ENCODE measurements at places on chromosomes 3 and 15.

DNA sequence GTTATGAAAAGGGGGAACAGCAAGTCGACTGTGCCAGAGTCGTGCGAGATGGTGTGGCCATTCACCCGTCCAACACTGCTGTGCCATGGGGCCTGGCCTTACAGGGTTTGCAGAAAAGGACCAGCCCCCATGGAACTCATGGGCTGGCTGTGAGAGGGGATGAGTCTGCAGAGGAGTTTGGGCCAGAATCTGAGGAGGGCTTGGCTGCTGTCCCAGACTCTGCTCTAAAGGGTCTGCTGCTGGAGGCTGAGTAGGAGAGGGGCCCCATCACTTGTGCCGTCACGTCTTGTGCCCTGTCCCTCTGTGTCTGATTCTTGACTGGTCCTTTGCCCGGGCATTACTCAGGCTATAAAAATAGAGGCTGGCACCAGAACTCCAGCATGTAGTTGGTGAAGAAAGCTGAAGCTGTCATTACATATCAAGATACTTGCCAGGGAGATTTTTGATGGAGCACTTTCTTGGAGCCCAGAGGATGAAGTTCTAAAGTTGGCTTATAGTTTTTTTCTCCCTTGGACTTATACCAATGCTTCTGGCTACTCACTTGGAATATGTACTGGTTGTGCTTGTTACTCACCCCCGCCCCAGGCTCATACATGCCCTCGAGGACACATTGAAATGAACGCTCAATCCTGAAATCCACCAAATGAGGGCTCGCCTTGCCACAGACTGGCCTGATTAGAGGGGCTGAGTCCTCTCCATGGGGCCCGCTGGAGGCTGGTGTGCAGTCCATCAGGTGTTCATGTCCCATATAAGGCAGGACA, 10.2 kb downstream of the PXYLP1 start:
- no peak for DNase-seq

DNA sequence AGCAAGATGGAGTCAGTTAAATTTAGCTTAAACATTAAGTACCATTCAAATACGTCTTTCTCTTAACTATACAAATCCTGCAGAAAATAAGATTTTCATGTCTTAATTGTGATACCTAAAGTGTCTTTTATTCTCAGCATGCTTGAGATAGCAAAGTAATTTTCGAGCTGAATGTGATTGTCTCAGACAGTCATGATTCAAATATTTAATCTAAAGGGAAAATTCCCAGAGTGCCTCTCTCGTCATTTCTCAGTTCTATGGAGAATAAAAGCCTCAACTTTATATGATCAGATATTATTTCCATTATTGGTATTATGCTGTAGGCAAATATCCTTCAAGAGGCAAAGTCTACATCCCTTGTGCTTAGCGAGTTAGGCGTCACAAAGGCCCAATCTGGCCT, 589.9 kb downstream of the TAFA4 start:
- no peak for DNase-seq

GRCh38 chr3:58835086-58835485, 168.5 kb upstream of the FAM3D start:
- DNase-seq, result no peak

DNA sequence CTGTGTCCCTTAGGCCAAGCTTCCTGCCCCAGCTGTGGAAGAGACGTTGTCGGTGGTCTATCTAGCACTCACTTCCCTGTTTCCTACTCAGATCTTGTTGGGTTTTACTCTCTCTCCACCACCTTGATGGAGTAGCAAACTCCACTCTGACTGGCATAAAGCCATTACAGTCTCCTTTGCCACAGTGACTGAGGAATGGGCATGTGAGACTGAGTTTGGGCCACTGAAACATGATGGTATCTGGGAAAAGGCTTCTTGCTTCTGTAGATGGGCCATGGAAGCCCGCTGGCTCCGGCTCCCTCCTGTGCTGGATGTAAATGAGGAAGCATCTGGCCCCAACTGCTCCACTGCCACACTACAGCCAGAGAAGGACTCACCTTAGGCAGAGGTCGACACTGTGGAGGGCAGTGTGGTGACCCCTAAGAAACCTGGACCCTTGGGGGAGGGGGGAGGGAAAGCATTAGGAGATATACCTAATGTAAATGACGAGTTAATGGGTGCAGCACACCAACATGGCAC, 9.4 kb upstream of the CAMK1 start:
- no peak for DNase-seq

DNA sequence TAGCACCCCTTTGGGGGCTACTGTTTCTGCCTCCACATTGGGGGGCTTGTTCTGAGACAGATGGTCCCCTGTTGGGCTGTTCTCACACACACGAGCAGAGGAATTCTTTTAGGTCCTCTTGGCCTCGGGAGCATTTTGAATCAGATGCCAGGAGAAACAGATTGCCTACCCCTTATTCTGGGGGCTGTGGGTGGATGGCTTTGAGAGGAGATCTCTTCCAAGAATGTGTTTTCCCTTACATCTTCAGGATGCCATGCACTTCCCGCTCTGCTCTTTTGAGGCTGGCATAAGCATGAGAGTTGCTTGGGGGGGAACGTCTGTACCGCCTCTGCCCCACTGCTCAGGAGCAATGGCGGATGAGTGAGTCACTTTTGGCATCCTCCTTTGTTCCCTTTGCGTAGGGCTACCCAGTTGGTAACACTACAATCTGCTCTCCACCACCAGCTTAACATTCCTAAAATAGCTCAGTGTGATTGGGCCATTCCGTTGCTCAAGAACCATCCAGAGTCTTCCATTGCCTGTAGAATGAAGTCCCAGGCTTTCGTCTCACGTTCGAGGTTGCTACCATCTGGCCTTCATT, 154.4 kb downstream of the RPLP1 start:
- no peak for DNase-seq

DNA sequence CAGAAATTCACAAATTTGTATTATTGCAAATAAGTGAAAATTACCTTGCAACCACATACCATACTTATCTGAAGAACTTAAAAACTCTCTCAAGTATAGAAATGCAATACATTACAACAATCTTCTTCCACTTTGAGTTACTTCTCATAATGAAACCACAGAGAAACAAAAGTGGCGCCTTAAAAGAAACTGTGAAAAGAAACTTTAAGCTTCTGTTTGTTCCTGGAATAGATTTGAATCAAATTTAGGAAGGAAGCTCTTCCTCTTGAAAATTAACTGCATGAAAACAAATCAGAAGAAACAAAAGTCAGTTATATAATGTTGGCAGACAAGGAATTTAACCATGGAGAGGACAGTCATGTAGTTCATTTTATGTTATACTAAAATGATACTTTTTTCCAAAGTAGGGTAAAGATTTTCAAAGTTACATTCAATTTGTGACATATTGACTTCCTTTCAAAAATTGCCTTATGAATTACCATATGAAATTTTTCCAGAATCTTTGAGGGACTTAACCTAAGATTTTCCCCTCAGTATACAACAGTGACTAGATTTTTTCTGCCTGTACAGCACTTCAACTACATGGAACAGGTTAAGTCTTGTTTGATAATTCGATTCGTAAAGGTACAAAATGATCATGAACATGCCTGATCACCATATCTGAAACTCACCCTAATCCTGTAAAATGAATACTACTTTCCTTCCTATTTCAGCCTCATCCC, 57.6 kb upstream of the TNFSF10 start:
- DNase-seq, result no peak

DNA sequence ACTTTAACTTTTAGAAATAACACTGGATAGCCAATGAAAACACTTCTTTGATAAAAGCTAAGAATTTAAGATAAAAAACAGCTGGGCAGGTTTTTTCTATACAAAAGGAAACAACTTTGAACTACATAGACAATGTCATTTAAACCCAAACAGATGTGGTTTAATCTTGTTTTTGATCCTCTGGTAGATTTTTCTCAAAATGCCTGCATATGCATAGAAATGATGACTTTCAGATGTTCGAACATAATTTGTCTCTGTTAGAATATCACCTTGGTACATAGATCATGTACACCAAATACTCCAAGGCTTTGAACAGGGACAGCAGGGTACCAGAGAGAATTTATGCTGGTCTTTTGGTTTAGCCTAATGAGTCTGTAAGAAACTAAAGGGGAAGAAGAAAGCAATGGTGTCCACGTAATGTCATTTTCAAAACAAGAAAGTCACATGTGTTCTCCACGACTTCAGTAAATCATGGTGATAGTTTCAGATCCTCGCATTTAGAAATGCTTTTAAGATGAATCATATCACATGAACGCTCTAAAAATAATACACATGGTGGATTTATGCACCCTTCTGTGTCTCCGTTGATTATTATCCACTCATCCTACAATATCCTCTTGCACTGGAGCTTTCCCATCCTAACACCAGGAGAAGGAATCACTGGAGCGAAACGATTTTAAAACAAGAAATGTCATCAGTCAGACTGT, 160.1 kb upstream of the PDZRN3 start:
- no peak for DNase-seq

DNA sequence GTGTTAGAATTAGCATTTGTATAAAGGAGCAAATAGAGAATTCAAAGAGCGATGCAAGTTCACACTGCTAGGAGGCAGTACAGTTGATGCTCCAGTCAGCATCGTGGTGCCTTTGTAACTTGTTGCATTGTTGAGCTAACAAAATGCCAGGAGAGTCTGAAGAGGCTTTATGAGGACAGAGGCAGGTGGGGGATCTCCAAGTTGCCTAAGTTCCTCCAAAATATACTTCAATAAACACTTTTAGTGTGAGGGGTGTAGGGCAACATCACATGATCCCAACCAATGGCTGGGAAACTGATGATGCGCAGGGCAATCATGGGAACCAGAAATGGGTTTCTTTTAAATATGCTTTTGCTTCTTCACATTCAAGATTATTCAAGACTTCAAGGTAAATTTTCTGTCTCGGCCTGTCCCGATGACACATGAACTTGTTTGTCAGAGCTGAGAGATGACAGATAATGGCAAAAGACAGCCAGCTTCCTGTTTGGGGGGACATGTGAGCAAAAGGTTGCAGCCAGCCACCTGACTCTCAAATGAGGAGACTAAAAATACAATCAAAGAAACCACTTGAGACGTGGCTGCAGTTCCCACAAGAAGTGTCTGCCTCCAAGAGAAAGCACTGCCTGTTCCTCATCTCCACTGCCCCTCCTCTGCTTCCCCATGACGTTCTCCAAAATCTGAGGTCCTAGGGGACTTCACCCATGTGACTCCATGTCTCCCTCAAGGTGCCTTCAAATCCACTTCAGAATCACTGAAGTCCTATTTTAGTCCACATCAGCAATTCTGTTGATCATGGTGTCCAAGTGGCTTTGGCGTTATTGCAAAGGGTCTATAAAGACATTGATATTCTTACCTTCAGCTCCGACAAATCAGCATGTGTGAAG, 39.3 kb downstream of the KLHL6 start:
- no peak for DNase-seq

- no peak for DNase-seq
These were observed 62.5 kb downstream of the CDAN1 start for GRCh38 chr15:42674472-42674871.

DNA sequence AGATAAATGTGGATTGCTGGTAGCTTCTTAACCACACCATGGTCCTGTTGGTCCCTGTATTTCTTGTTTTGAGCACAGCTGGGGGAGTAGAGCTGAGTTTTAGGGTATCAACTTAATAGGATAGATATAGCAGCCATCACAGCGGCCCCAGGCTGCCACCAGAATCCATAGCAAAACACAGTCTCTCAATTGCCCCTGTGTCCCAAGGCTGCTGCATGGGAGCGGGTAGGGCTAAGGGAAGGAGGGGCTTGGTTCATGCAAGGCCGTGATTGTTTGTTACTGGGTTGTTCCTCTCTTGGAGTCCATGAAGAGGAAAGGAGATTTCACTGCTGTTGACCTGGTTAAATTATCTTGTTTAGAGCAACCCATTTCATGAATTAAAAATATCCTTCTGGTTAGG, 22.1 kb downstream of the ARNT2 start:
- DNase-seq, result no peak

GRCh38 chr3:58077596-58078285, 69.5 kb downstream of the FLNB start:
- no peak for DNase-seq

DNA sequence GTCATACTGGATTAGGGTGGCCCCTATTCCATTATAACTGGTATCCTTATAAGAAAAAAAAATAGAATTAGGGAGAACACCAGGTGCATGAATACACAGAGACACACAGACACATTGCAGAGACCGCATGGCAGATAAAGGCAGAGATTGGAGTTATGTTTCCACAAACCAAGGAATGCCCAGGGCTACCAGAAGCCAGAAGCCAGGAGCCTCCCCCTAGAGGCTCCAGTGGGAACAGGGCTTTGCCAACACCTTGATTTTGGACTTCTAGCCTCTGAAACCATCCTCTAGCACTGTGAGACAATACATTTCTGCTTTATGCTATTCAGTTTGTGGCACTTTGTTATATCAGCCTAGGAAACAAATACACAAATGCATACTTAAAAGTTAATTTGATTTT, 10.4 kb downstream of the GOLM2 start:
- no peak for DNase-seq

GRCh38 chr15:71192816-71193215, 77.5 kb downstream of the THSD4 start:
- no peak for DNase-seq

GRCh38 chr3:133607816-133608215, 34.3 kb downstream of the CDV3 start:
- DNase-seq, result no peak

DNA sequence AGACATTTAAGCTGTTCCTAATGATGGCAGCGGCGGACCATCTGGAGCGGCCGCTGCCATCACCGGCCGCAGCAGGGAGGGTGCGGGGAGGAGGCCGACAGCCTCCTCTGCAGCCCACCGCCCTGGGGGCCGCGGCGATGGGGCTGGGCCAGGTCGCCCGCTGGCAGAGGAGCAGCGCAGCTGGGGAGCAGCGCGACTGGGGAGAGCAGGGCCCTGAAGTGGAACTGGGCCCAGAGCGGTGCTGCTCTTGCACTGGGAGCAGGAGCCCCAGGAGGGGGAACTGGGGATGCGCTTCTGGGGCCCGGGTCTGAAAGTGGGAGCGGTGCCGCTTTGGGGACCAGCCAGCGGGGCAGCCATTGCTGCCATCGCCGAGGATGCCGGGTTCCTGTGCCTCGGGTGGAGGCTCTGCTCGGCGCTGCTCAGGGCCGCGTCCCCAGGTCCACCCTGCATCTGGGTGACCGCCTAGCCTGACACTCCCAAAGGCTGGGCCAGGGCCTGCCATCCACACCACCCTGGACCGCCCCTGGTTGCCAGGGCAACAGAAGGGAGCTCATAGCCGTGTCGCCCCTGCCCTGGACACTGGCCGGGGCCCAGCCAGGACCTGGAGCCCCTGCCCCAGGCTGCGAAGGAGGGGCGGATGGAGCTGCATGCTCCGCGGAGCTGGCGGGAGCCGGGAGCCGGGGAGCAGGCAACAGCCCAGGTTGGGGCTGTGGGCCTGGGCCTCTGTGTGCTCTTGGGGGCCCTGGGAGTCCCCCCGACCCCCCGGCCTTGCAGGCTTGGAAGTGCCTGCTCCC, 15.5 kb upstream of the PLA2G4E start:
- no peak for DNase-seq

GRCh38 chr3:149493315-149494021, 19.0 kb downstream of the TM4SF4 start:
- no peak for DNase-seq

- no peak for DNase-seq
These were observed 675.4 kb upstream of the SGO1 start for GRCh38 chr3:20861454-20861853.

Data from stimulated activated CD8-positive, alpha-beta memory T cell treated with anti-CD3 and anti-CD28 coated beads, Interleukin-7, amount 100 ng/mL, for 48 hours (primary cell).